ENCODE measurements at places on chromosomes 3 and 15.

DNA sequence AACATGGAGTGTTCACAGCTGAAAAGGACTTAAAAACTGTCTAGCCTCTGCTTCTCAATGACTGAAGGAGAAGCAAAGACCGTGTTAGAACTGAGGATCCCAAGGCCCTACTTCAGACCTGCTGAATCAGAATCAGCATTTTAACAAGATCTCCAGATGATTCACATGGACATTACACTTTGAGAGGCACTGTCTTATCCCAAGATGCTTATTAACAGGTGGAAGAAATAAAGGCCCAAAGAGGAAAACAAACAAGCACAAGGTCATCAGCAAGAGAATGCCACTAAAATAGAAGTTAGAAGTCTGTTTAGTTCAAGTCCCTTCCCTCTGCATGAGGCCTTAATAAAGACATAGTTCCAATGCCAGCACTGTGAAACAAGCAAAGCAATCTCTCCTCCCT lies 191.4 kb upstream of the BCL6 start:
- DNase-seq: no peak

DNA sequence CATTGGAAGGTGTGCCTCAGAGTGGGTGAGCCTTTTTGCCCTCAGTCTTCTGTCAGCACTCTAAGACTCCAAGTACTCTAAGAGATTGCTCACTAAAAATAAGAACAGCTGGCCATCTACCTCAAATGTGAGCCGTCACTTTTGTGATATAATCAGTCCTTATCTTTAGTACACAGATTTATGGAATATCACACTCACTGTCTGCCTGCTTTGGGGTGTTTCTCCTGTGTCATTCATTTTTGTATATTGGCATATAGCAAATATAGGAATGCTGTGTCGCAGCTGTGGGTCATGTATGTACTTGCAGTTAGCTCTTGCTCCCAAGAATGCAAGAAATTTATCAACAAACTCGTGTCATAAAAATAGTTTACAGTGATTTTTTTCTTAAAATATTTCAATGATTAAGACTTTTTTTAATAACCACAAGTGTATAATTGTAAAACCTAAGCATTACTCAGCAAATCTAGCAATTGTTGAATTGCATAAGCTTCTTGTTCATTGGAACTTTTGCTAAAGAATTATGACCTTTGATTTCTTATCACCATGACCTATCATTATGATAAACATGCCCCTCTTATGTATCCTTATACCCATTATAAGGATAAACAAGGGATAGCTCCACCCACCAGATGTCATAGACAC lies 18.8 kb downstream of the SETD5 start:
- no peak for DNase-seq

DNA sequence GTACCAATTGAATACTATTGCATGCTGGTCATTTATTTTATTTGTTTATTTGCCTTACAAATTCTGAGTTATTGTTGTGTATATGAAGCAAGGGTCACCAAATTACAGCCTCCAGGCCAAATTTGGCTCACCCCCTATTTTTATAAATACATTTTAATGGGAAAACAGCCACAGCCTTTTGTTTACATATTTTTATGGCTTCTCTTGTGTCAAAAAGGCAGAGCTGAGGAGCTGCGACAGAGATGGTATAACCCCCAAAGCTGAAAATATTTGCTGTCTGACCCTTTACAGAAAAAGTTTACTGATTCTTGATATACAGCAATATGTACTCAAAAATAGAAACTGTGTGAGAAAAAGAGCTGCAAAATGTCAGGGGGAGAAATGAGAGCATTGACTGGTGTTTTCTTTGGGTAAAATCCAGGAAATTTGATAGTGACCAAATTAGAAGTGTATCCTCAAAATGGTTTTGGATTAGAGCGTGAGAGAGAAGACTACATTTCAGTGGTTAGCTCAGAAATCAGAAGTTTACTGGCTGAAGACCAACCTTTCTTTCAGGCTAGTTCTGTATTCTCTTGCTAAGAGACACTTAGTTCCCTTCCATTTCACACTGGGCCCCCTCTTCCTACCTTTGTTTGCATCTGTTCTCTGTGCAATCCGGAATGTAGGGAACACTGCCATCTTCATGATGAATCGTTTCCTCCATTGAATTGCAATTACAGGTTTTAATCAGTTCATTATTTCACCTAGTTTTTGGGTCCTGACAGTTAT lies 757.8 kb downstream of the AGBL1 start:
- DNase-seq: no peak

DNA sequence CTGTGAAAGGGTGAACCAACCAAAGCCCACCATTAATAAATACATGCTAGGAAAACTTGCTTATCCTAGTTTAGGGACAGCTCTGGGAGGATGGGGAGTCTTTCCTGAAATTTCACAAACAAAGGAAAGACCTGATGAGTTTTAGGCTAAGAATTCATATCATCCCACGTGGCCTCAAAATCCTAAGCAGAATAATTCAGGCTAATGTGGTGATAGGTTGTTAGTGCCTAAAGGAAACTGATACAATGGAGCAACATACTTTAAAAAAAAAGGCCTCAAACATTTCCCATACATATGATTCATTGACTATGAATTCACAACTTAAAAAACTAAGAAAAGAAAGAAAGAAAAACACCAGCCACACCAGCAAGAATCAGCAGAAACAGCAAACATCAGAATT lies 126.9 kb upstream of the CNTN4 start:
- DNase-seq: no peak

DNA sequence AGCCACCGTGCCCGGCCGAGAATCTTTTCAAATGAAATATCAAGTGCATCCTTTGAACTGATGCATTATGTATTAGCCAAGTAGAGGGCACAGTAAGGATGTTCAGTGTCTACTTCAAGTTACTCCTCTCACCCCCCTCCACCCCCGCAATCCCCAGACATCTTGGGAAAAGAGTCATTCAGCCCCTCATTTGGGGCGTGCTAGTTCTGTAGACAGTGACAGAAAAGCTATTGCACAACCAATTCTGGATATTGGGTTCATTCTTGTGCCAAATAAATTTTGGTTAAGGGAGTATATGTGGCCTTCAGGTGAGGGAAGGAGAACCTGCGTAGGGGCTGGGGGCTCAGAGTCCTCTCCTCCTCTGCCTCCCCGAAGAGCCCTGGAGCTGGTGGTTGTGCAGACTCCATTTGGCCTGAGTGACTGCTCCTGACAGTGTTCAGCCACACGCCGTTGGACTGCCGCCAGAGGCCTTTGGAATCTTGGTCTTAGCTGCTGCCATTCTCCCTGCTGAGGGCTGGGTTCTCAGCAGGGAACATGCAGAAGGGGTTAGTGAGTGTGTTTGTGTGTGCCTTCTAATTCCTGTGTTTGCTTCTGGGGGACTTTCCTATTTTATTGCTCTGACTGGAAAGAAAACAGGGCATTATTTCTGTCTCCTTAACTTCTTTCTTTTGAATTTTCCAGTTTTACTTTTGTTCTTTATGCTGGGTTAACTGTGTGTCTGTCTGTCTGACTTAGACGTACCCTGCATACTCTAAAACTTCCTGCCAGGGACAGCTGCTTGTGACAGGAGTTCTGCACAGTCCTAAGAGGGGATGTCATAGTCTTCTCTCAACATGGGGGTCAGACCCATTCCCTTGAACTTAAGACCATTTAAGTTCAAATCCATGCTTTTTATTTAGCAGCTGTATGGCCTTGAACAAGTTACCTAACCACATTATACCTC lies 21.0 kb downstream of the RARB start:
- no peak for DNase-seq

GRCh38 chr3:98690876-98691275 lies 72.3 kb upstream of the ST3GAL6 start:
- no peak for DNase-seq

DNA sequence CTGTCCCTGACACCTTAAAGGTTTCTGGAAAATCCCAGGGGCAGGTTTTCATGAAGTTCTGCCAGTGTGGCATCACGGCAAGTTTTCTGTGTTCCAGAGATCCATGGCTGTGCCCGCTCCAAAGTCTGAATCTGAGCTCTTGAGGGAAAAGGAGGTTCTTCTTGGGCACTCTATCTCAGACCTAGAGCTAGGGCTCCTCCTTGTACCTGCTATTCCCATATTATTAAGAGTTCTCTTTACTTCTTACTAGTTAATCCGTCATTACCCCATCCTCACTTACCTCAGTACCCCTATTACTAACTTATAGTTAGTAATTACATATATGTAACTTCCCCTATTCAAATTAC lies 5.9 kb upstream of the TRA2B start:
- DNase-seq: no peak

DNA sequence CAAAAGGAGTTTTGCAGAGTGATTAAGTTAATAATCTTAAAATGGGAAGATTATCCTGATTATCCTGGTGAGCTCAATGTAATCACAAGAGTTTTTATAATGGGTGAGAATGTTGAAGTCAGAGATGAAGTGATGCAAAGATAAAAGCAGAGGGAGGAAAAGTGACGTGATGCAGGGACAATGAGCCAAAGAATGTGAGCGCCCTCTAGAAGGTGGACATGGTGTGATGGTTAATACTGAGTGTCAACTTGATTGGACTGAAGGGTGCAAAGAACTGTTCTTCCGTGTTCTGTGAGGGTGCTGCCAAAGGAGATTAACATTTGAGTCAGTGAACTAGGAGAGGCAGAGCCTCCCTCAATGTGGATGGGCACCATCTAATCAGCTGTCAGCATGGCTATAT lies 569.6 kb upstream of the AGTR1 start:
- no peak for DNase-seq

GRCh38 chr15:26967719-26968269 lies 3.2 kb upstream of the GABRG3 start:
- DNase-seq: no peak

- no peak for DNase-seq
These were observed 28.2 kb downstream of the RBP2 start for GRCh38 chr3:139448104-139448503.

- DNase-seq: no peak
These were observed 48.7 kb upstream of the HACD2 start for GRCh38 chr3:123633530-123633929.

DNA sequence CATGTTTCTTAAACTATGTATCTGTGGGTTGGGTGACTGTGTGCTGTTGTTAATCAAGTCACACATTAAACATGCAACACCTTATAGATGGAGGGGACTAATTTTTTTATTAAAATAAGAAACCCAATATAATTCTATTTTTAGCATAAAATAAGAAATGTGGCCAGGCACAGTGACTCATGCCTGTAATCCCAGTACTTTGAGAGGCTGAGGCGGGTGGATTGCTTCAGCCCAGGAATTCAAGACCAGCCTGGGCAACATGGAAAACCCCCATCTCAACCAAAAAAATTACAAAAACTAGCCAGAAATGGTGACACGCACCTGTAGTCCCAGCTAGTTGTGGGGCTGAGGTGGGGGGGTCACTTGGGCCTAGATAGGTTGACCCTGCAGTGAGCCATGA lies 1021.0 kb downstream of the EPHA3 start:
- no peak for DNase-seq

DNA sequence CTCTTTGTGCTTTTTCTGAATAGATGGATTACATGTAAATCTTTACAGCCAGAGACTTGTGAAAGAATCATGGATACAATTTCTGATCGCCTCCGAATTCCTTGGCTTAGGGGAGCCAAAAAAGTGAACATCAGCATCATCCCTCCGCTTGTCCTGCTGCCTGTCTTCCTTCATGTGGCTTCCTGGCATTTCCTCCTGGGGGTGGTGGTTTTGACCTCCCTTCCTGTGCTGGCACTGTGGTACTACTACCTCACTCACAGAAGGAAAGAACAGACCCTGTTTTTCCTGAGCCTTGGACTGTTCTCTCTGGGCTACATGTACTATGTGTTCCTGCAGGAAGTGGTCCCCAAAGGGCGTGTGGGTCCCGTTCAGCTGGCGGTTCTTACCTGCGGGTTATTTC lies 5.9 kb downstream of the ZDHHC23 start:
- no peak for DNase-seq

All from D721Med (cell line).